ENCODE measurements at places on chromosomes 5 and 9.
A peak's percentile ranks its signal among the peaks of the same experiment; 100 is the strongest.

- peak; percentile 18 for DNase-seq
Observed at GRCh38 chr5:146588331-146589027, 72.5 kb upstream of the GPR151 start.

GRCh38 chr9:134326724-134327601, 708 bp downstream of the RXRA start:
- peak; percentile 60 for DNase-seq

DNA sequence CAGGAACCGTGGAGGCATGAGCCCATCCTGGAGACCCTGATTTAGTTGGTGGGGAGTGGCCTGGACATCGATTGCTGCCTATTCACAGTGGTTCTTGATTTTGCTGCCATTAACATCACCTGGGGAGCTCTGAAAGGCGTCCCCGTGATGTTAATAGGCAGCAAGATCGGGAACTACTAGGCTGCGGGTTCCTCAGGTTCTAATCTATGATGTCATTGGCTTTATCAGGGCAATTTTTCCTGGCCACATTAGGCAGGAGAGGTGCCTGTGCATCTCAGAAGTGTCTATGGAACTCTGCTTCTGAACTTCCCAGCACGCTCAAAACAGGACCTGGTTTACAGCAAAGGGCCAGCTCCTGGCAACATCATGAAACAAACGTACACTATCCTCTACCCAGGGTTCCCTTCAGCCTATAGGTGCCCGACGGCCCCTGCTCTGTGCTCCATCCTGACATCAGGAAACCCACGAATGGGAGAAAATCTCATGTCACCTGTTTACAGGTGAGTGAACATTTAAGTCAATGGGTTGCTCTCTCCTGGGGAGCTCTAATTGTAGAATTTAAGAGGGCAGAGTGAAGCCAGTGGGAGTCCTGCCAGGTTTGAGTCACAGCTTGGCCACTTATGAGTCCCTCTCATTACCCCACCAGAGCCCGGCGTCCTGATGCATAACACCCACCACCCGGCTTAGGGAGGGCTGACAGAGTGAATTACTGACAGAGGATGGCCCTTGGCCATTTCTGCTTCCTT, 49.4 kb downstream of the ROPN1L start:
- no peak for DNase-seq

DNA sequence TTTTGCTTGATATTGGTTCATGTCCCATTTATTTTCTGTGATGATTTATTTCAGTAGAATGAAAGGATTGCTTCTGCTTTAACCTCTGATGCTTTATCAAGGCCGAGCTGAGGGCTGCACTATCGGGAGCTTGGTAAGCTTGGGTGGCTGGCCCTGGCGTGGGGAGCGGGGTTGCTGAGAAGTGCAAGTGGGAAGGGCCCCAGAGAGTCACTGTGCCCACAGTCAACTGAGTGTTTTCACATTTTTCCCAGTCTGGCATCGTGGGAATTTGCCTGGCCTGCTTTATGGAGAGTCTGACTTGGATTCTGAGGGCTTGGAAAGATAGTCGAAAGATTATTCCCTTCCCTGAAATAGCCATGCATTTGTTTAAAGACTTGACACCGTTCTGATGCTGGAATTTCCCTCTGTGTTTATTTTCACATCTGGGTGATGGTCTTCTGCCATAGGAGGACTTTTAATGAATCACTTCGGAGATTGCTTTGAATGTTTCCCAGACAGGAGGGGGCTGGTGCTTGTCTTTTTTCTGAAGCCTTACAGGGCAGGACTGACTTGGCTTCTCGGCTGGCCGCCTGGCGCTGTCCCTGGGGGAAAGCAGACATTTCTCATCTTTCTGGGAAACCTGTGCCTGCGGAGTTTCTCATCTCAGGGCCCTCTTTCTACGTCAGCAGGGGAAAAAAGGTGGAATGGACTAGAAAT, 139.0 kb downstream of the BOD1 start:
- DNase-seq: no peak

DNA sequence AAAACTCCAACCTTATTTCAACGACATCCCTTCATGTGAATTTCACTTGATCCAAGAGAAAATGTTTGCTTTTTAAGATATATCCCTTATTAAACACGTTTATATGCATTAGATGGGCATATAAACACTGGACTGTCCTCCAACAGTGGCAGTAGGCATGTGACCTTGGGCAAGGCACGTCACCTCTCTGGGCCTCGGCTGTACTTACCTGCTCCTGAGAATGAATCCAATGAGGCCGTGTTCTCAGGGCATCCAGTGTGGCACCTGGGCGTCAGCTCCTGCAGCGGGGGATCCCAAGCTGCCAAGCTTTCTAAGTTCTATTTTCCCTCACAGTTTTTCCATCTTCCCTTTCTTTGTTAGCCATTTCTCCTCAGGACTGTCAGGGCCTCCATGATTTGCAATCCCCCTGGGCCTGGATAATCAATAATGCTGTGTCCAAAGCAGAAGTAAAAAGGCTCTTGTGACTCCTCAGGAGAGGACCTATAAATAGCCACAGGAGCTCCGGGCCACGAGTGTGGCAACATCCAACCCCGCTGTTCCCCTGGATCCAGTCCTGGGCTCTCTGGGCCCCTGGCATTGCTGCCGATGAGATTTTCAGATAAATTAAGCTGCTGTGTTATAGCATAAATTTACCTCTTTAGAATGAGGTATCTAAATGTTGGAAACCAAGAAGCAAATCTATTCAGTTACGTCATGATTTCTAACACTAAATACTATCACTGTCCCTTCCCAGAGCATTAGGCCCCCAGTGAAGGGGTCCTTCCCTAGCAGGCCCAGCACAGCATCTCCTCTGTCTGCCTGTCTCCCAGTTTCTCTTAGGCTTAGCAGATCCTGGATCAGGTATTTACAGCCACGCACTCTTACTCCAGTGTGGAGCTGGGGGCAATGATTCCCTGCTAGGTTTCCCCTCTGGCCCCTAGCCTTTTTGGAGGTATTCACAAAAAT, 76.8 kb downstream of the PTPN3 start:
- DNase-seq: no peak

DNA sequence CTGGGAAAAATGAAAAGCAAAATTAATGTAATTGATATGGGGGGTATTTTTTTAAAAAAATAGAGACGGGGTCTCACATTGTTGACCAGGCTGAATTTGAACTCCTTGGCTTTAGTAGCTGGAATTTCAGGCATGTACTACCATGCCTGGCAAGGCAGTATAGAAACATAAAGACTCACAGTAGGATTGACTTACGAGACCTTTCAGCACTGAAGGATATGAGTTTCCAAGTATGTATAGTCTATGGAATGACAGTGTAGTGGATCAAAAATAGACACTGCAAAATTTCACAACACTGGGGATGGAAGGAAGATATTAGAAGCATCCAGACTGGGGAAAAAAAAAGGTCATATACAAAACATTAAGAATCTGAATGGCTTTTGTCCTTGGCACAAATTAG, 6.8 kb downstream of the DCP2 start:
- no peak for DNase-seq

DNA sequence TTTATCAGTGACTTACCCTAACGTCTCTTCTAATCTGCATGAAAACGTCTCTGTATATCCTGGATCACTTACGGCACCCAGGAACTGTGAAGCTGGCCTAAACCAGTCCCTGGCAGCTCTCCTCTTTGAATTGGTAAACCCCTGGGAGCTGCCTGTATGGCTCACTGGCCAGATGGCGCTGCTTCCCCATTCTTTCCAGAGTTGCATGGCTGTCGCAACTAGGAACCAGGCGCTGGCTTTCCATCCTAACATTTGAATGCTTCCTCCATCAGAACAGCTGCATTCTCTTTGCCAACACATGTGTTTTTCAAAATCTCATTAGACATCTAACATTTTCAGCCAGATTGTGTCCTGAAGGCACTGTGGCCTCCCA, 8.0 kb upstream of the PCA3 start:
- peak; percentile 35 for DNase-seq

- DNase-seq: no peak
Observed at GRCh38 chr5:71011194-71011792, 13.8 kb downstream of the NAIP start.

DNA sequence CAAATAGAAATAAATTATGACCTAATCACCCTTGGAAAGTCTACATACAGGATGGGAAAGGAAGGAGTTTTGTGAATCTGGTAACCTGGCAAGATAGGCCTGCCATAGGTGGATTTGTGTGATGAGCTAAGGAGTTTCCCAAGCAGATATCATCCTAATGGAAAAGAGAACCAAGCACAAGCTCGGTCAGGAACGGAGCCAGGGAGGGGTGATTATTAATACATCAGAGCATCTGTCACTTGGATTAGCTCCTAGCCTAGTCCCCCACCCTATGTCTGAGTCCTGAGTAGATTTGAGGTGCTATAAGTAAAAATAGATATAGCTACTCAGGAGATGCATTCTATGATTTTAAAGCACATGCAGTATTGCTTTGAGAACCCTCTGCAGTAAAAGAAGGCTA, 57.3 kb upstream of the SMARCA2 start:
- DNase-seq: no peak

DNA sequence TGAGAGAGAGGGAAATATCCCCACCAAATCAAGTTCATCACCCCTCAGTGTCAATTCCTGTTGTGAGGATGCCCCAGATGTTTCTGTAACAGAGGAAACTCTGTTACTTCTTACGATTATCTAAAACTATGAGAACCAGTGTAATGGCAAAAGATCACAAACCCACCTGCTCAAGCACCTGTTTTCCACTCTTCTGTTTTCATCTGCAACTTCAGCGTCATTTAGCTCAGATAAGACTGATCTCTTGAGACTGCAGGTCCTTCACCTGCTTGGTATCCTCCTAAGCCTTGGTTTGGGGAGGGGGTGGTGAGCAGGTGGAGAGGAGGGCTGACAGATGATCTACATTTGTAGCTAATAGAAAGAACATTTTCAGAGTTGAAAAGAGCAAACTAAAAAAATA, 229.3 kb downstream of the SLF1 start:
- no peak for DNase-seq

DNA sequence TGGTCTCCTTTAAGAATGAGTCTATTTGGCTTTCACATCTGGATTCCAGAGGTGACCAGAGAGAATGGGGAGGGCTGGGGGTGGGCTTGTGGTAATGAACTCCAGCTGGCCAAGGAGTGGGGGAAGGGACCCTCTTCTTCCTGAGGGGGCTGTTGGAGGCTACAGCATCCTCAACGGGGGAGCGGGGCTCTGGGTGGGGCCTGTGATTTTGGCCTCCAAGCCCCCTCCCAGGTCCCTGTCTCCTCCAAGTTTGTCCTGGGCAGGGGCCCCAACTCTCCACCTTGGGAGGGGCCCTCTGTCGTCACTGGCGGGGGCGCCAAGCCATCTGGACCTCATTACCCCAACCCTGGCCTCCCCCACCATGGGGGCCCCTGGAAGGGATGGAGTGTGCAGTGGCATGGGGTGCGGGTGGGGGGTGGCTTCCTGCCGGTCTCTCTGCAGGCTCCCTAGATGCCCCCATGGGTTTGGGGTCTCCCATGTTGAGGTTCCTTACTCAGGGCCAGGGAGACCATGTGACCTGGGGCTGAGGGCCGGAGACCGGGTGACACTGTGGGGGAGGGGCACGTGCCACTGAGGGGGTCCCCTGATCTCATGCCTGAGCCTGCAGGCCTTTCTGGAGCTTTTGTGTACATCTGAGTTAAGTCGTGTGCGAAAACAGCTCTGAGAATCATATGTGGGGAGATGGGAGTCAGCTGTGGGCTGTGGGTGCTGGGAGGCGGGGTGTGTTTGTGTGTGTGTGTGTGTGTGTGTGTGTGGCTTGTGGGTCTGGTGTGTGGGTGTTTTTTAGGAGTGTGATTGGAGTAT, 32.4 kb downstream of the GOLGA2 start:
- DNase-seq: no peak

- DNase-seq: no peak
Observed at GRCh38 chr5:141608046-141608445, 10.8 kb downstream of the DIAPH1 start.

DNA sequence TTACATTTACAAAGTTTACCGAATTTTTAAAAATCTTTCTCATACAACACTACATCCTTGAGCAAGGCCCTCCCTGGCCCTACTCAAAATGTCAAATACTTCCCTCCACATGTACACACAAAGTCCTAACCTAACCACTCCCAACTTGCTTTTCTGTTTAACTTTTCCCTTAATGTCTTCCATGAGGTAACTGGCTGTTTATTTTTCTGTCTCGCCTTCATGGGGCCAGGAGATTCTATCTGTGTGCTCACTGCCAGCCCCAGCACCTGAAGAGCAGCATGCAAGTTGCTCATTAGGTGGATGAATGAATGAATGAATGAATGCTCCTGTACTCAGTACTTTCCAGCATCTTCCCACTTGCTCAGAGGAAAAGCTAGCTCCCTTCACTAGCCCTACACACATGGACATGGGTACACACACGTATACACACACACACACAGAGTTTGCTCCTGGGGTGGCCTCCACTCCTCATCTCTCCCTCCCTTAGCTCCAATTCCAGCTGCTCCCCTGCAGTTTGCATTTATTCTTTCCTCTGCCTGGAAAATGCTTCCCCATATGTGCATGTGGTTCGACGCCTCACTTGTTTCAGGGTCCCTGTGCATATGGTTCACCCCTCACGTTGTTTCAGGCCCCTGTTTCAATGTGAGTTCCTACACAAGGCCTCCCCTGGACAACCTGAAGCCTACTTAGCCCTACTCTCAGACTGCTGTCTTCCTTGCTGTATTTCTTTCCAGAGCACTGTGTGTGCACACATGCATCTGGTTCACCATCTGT, 165.2 kb downstream of the ROR2 start:
- no peak for DNase-seq

DNA sequence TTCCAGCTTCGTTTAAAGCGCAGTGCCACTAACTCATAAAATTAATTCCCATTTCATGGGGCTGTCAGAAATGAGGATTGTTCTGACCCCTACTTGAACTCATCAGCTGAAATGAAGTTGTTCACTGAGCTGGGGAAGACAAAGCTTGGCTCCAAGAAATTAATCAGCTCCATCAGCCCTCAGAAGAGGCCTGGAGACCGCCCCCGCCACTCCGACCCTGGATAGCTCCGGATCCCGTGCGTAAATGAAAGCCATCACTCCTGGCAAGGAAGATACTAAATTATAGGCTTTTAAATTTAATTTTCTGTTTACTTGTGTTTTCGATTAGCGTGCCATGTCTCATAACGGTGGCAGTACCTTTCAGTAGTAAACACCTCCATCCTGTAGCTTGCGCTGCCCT, 142.8 kb upstream of the IRX2 start:
- no peak for DNase-seq

DNA sequence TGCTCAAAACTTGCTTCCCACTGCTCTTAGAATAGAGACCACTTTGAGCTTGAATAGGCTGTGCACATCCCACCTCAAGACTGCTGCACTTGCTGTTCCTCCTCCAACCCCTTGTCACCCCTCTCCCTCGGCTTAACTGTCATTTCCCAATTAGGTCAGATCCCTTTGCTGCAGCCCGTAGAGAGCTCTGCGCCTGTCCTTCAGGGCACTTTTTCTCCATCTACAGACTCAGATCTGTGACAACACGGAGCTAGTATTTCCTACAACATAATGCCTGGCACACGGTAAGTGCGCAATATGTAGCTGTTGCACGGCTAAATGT, 485 bp upstream of the HABP4 start:
- no peak for DNase-seq

GRCh38 chr5:1666812-1667588, 132.6 kb downstream of the MRPL36 start:
- DNase-seq: no peak

- peak; percentile 24 for DNase-seq
Observed at GRCh38 chr5:128304088-128304487, 220.5 kb downstream of the SLC12A2 start.

- no peak for DNase-seq
Observed at GRCh38 chr9:86557918-86558317, 203.7 kb upstream of the TUT7 start.

Measured in ELR (cell line).